CD4-positive, alpha-beta T cell treated with Interleukin-2 at 100 ng/mL for 4 hours (primary cell): ENCODE measurements at places on chromosomes 7 and 10.
A peak's percentile ranks its signal among the peaks of the same experiment; 100 is the strongest.

GRCh38 chr10:74851831-74852230 is 25.4 kb downstream of the KAT6B start:
- DNase-seq: no peak

DNA sequence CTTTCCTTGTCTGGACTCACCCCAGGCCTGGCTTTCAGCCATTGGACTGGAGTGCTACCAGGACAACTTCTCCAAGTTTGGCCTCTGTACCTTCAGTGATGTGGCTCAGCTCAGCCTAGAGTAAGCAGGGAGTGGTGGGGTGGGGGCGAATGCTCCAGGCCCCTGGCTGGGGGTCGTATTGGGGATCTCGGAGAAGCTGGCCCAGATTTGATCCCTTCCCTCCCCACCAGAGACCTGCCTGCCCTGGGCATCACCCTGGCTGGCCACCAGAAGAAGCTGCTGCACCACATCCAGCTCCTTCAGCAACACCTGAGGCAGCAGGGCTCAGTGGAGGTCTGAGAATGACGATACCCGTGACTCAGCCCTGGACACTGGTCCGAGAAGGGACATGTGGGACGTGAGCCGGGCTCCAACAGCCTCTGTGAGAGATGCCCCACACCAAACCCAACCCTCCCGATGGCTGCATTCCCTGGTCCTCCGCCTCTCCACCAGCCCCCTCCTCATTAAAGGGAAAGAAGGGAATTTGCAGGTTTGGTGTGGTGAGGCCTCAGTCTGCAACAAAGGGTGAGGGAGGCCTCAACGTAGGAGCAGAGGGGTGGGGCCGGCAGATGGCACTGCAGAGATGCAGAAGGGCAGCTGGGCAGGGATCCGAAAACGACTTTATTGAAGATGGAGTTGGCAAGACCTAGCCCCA is 14.8 kb downstream of the TRPV6 start:
- no peak for DNase-seq

DNA sequence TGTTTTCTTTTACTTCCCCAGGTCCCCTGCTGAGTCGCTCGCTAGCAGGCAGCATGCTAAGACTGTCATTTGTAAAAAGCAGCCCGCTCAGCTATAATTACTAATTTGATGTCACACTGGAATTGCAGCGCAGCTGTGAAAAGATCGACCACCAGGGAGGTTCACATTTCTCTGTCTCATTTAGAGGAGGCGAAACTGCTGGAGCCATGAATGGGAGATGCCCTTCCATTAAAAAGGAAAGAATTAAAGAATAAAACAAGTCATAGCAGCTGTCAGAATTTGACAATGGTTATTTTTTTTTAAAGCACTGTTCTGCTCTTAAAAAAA is 153.5 kb downstream of the PIP4K2A start:
- no peak for DNase-seq

DNA sequence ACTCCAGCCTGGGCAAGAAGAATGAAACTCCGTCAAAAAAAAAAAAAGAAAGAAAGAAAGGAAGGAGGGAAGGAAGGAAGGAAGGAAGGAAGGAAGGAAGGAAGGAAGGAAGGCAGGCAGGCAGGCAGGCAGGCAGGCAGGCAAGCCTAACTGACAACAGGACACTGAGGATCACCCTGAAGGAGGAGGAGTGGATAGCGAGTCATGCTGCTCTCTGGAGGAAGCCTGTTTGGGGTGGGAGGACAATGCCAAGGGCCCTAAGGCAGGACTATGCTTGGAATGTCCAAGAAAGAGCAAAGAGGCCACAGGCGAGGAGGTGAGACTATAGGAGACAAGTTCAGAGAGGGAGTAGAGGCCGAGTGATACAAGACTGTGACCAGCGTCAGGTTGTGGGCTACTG is 107.0 kb upstream of the PARD3 start:
- no peak for DNase-seq

DNA sequence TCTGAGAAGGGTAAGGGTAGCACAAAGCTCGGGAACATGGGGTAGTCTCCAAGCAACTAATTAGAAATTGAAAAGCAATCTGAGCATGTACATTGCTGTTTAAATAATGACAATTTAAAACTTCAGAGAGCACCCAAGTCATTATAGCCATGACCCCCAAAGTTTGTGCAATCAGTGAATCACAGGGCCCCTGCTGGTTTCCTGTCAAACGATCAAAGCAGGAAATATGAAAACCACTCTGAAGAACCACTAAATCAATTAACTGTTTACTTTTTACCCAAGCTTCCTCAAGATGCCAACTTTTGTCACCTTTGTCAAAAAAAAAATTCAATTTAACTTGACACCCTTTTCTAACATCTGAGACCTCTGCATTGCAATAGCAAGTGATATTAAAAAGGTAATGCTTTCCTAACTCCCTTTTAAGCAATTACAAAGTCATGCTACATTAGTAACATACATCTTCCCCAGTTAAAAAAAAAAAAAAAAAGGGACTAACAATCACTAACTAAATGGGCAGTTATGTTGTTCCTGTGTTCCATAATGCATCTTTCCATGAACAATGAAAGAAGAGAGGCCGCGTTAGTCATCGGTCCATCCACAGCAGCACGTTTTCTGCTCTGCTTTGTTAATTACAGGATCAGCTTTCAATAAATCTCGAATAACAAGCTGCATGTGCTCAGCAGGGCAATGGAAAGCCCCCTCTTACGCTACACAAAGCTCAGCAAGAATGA is 80.6 kb downstream of the ETV1 start:
- DNase-seq: peak; percentile 45

- DNase-seq: no peak
Measured at GRCh38 chr7:19110026-19110730, 7.3 kb downstream of the TWIST1 start.

GRCh38 chr7:1548438-1548831 is 7.6 kb downstream of the TMEM184A start:
- DNase-seq: no peak

DNA sequence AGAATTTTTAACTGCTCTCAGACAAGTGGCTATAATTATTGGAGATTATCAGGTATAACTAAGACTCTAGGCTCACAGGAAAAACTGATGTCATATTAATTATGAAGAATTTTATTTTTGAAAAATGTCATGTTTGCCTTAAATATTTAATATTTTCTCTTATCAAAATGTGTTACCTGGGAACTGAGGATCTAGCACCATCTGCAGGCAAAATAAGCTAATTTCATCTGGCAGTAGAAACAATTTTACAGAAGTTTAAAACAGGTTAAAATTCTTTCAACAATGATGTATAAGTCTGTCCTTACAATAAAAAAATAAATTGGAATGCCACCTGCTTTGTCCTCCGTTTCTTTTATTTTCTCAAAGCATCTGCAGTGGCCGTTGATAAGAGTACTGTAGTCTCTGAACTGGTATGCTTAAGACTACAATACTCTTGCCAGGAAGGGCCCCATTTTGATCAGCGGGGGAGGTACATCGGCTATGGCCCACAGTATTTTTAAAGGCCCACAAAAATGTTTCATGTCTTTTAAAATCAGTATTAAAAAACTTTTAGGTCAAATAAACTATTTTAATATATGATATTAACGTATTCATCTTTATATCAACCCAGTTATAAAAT is 81.3 kb downstream of the VWDE start:
- DNase-seq: peak; percentile 49

GRCh38 chr10:58839771-58840170 is 327.1 kb downstream of the BICC1 start:
- DNase-seq: no peak

DNA sequence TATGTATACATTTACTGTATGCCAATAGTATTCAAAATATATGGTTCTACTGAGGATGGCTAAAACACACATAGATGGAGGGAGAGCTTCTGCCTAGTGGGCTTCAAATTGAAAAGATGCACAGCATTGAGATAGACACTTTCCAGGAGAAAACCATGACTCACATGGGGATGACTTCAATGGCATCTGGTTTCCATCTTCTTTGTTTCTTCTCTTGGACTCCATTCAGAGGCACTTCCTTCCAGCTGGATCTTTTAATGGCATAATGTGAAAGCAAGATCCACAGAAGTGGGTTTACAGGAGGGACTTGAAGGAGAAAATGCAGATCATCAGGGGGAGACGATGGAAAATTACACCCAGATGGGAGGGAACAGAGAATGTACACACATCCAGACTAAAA is 84.9 kb downstream of the ZNF365 start:
- no peak for DNase-seq

GRCh38 chr10:3786295-3787015 is 1.4 kb upstream of the KLF6 start:
- DNase-seq: peak; percentile 67

DNA sequence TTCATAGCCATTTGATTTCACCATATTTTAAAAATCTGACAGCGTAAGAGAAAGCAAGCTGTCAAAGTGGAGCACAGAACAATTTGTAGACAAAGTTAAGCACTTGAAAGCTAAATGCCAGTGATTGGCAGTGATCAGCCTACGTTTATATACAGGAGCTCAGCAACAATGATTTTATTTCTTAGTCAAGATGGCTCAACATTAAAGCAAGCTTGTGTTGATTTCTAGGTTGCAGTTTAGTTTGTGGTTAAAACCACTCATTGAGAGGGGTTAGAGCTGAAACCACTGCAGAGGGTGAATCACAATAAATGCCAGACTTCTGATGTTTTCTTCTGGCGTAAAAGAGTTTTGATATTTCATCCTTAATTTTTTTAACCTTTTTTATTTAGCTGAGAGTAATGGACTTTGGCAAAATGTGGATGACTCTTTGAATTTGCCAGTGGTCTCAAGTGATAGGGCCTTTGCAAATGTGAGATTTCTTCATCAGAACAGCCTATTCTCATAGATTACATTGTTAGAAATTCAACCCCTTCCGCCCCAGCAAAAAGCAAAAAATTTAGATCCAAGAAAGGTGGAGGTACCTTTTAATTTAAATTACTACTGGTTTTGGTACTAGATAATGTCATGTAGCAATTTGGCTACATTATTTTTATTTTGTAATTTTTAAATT is 73.8 kb downstream of the SHOC2 start:
- DNase-seq: peak; percentile 69

GRCh38 chr7:142833174-142834048 is 21.5 kb upstream of the EPHB6 start:
- DNase-seq: no peak

- DNase-seq: no peak
Measured at GRCh38 chr10:48460182-48460581, 144.7 kb downstream of the ARHGAP22 start.

DNA sequence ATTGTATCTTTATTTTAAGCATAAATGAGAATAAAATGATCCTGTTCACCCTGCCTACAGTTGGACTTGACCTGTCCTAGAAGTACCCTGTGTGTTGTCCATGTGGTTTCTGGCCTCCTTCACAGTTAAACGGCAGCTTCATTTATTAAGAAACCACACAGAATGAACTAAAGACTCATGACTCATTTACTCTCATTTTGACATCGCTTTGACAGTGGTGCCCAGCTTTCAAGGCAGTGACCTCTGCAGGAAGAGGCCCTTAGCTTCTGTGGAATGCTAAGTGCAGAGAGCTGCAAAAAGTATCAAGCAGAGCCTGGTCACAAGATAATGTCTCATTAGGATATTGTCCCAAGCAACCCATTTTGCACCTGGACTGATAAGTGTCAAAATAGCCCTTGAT is 93.4 kb downstream of the AVL9 start:
- no peak for DNase-seq

DNA sequence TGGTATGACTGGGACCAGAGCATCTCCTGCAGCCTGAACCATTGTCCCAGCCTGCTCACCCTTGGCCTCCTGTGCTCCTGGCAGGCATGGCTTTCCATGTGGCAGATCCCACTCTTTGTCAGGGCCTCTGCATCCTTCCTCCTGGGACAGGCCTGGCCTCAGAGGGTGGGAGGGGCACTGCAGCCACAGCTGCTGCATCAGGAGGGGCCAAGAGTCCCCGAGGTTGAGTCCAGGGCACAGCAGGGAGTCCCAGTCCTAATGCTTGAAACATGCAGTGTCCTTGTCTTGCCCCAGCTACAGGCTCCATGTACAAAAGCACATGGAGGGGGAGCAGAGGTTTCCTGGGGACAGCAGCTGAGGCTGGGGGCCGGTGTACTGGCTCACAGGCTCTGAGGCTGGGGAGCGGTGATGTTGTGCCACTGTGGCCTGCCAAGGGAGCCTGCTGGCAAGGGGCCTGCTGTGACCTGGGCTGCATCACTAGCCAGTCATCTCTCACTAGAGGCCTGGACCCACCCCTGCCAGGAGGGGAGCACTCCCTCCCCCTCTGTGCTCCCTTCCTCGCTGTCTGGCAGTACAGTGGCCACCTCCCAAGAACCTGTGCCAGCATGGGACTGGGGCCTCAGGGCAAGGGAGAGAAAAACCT is 144.8 kb downstream of the ZNF248 start:
- no peak for DNase-seq

DNA sequence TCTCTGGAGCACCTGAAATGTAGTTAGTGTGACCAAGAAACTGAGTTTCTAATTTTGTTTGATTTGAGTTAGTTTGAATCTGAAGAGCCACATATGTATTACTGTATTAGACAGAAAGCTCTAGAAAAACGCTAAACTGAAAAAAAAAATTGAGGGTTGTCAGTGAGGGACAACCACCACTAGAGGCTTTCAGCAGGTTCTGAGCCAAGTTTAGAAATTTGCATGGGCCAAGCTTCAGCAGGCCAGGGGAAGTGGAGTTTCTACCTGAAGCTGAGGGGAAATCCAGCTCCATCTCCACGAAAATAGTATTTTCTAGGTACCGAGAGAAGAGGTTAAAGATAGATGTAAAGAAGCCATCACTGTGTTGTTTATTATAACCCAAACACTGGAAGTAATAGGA is 77.9 kb upstream of the PLXNA4 start:
- DNase-seq: no peak

DNA sequence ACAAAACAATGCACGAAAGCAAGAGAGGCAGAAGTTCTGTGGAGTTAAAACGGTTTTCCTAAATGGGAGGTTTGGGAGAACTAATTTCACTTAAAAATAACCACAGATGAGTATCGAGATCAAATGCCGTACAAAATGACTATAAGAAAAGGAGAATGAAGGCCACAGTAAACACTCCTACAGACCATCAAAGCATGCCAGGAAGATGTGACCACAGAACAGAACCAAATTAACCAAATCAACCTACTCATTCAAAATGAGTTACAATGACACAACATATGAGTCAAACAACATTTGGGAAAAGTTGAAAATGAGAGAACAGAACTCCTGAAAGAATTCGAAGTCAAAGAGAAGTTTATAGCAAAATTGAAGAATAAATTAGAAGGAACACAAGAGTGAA is 24.3 kb upstream of the DOCK1 start:
- no peak for DNase-seq

GRCh38 chr7:26655781-26656180 is 208.6 kb downstream of the SKAP2 start:
- DNase-seq: no peak
